ENCODE measurements at places on chromosomes 12 and 14.

DNA sequence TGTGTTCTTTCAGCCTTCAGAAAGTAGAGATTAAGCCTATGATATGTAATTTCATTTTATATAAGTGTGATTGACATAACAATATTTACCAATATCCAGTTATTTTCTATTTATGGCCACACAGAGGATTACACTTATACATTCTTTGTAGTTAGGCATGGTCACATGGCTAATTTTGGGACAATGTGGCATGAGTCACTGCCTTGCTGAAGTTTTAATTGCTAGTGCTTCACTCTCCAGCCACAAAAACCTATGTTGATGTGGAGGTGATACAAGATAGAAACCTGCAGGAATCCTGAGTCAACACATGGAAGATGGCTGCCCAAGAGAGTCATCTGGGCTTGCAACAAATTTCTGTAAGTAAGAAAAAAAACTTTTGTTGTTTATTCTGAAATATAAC, 17.0 kb downstream of the CLEC14A start:
- DNase-seq: no peak

- no peak for DNase-seq
These were observed 251.1 kb upstream of the RMST start for GRCh38 chr12:97211416-97211930.

- DNase-seq: no peak
These were observed 8.8 kb upstream of the A2M start for GRCh38 chr12:9124383-9125031.

- peak; percentile 24 for DNase-seq
These were observed 24.9 kb downstream of the SLC6A12 start for GRCh38 chr12:188910-189621.

DNA sequence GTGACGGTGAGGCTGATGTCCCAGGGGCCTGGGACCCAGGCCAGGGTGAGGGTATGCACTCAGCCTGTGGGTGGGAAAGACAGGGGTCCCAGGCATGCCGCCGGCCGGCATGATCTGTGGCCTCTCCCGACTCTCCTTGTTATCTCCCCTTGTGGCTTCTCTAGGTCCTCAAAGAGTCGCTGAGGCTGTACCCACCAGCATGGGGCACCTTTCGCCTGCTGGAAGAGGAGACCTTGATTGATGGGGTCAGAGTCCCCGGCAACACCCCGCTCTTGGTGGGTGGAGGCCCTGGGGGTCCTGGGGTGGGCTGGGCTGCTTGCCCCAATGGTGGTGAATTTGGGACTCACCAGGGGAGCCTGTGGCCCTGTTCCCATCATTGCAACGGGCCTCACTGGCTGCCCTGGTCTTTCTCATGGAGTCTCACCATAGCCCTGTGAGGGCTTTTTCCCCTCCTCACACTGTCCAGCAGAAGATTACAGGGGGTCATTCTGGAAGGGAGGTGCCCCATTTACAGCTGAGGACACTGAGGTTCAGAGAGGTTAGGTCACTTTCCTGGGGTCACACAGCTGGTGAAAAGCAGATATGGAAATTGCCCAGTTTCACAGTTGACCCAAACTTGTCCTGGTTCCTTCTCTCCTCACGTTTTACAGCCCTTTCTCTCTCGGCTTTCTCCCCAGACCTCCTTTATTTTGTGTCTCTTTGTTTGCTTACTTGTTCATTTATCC, 37.9 kb downstream of the CYP46A1 start:
- no peak for DNase-seq

- DNase-seq: no peak
These were observed 114.0 kb downstream of the RPAP3 start for GRCh38 chr12:47591795-47592194.

GRCh38 chr12:91289906-91290305, 107.3 kb upstream of the DCN start:
- no peak for DNase-seq

DNA sequence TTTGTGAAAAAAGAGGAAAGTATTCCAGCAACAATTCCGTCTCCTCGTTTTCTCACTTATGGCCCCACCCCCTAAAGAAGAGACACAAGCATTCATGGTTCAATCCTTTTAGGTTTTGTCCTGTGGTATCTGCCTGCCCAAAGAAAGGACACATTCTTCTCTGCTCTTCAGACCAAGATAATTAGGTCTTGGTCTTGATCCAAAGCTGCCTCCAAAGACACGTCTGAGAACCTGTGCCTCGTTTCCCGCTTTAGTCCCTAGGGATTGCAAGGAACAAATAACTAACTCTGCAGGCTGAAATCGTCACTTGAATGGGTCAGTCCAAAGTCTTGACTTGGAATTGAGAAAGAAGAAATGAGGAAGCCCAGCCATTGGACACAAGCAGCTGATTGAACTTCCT, 202.7 kb upstream of the FAR2 start:
- no peak for DNase-seq

GRCh38 chr12:13945236-13945635, 36.2 kb downstream of the GRIN2B start:
- no peak for DNase-seq

DNA sequence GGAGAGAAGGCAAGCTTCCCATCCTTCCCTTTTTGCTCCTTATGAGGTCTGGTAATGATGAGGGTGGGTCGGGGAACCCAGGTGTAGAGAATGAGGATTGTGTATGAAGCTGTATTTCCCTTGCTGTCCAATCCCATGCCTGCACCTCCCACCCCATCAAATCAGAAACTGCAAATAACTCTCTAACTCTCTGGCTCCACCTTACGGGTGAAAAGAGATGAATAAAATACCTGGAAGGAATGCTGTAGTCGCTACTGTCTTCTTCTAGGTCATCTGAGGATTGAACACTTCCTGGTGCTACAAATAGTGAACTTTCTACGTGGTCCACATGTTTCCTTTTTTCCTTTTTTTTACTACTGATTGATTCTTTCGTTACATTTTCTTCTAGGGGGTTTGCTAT, 38.9 kb upstream of the DICER1 start:
- peak; percentile 32 for DNase-seq

DNA sequence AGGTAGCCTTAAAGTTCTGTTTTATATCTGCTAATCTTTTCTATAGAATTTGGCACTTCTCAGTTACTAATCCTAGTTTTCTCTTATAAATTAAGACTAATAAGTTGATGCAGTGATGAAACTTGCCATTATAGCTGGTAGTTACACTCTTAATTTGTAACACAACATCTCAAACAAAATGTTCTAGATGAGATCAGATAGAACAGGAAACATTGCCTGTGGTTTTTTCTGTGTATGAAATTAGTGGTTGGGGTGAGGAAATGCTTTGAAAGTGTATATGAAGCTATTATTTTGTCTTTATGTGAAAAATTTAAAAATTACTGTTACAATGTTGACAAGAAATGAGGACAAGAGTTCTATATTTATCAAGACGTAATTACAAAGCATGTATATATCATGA, 91.9 kb downstream of the PCNX1 start:
- DNase-seq: no peak

DNA sequence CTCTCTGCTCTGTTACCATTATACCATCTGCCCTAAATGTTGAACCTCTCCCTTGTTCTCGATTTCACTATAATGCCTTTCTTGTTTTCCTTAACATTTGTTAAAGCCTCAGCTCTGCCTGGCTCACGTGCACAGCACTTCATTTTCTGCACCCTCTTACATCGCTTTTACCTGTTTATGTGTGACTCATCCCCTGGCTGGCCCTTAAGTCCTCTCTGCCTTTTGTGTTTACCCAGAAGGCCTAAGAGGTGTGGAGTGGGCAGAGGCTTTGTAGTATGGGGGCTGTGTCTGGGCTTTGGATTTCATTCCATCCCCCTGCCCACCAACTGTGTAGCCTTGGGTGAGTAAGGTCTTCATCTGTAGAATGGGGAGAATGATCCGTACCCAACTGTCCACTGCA, 36.5 kb downstream of the UBE3B start:
- no peak for DNase-seq

- DNase-seq: no peak
These were observed 16.5 kb downstream of the ETNK1 start for GRCh38 chr12:22641353-22642053.

Data from B cell (primary cell).